ENCODE measurements at places on chromosomes 13 and 19. TPM values are rescaled to one million over a fixed set of nuclear protein-coding genes. Genes with fewer than 3 reads are reported as not detected.
A peak's percentile ranks its signal among the peaks of the same experiment; 100 is the strongest.

Gene FCER2
- total RNA-seq: 0.20 TPM

Gene ZNF382
- total RNA-seq: not detected

- H3K36me3 ChIP-seq: no peaks in the 10 kb centered on the region
- H3K27me3 ChIP-seq: no peaks in the 10 kb centered on the region
- no peak overlapping the region for H3K27ac ChIP-seq
- no peak for DNase-seq
- no peaks in the 10 kb centered on the region for H3K4me1 ChIP-seq
- no peak overlapping the region for H3K4me3 ChIP-seq
These were observed 748.2 kb upstream of the SLITRK5 start for GRCh38 chr13:86922936-86923335.

DNA sequence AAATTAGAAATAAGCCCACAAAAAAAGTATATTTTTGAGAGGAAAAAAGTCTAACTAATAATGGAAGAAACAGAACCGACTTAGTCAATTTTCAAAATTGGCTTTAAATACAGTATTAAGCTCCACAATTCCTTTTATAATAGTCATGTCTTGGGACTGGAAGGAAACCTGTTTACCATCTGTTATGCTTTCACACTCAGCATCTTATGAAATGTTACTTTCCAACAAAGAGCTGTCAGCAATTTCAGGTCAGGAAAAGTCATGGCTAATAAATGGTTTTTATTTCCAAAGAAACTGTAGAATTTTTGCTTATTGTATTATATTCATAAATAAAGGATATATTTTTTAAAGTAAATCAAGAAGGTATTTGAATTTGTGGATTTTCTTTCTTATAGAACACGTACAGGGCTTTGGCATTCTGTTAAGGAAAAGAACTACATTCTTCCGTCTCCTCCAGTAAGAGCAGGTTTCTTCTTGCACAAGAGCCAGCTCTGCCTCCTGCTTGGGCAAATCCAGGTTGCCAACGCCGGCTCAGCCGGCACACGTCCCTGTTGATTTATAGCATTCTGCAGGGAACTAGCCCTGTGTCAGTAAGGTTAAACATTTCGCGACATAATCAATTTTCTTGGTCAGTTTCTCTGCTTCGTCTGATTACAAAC, 52.9 kb upstream of the GPR12 start:
- H3K27ac ChIP-seq: no peak overlapping the region
- no peaks in the 10 kb centered on the region for H3K36me3 ChIP-seq
- DNase-seq: no peak
- peaks cover 81% of the 10 kb centered on the region for H3K27me3 ChIP-seq
- no peak overlapping the region for H3K4me3 ChIP-seq

GRCh38 chr19:5711713-5712161, 8.2 kb downstream of the LONP1 start:
- H3K4me3 ChIP-seq: no peak overlapping the region
- no peak for DNase-seq
- no peaks in the 10 kb centered on the region for H3K27me3 ChIP-seq
- no peak overlapping the region for H3K27ac ChIP-seq
- no peaks in the 10 kb centered on the region for H3K4me1 ChIP-seq

DNA sequence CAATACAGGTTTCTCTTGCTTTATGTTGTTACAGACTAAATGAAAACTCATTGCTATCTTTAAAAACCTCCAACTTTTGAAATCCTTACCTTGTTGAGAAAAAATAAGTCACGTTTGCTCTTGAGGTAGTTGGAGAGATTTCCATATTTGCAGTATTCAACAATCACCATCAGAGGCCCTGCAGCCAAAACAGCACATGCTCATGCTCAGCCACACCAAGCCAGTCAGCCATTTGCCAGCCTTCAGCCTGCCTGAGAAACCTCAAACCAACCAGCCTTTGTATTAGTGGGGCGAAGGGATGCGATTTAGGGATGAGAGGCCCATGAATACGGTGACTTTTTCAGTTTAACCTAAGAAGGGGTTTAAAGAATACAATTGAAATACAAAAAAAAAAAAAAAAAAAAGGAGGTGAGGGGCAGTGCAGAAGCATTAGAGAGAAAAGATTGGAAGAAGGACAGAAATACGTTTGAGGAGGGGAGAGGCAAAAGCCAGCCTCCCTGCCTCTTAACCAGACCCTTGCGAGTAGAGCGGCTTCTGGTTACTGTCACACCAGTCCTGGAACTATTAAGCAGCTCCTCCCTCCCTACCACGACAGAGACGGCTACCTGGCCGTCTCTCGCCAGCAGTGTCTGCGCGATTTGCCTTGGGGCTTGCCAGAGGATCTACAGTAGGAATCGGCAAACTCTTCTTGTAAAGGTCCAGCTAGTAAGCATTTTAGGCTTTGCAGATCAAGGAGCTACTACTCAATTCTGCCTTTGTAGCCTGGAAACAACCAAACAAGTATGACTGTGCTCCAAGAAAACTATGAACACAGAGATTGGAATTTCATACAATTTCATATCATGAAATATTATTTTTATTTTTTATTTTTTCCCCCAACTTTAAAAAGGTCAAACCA, 167.3 kb downstream of the FLT1 start:
- no peaks in the 10 kb centered on the region for H3K36me3 ChIP-seq
- no peak for DNase-seq
- no peaks in the 10 kb centered on the region for H3K27me3 ChIP-seq
- H3K4me3 ChIP-seq: no peak overlapping the region
- H3K4me1 ChIP-seq: no peaks in the 10 kb centered on the region

GRCh38 chr19:53865918-53866864, 1.5 kb upstream of the MYADM start:
- H3K27me3 ChIP-seq: no peaks in the 10 kb centered on the region
- H3K27ac ChIP-seq: peak overlapping the region; percentile 77
- H3K4me3 ChIP-seq: peak overlapping the region; percentile 78
- H3K4me1 ChIP-seq: peaks cover 47% of the 10 kb centered on the region
- H3K36me3 ChIP-seq: peaks cover 5% of the 10 kb centered on the region

DNA sequence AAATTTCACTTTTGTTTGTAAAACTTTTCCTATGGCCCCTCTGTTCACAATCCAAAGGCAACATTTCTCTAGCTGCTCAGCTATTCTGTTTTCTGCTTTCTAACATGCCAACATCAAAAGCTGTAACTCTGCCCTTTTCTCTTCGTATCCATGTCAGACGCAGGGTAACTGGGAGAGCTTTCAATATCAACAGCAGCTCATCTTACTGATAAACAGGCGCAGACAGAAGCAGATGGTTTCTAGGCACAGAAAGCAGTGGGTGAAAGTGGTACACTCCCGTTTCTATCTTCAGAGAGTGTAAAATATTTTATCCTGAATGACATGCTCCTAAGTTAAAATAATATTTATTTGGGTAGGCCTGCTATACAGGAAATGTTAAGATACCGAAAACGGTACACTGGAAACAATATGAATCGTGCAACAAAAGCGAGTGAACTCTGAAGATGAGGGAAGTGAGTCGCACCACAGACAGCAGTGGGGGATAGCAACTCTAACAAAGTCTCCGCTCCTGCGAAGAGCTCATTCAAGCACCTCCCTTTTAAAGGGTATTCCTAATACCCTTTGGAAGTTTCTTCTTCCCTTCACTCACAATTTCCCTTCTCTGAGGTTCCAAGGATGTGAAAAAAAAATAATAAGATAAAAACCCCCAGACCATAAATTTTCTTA, 798.3 kb downstream of the GPC5 start:
- DNase-seq: no peak
- no peaks in the 10 kb centered on the region for H3K27me3 ChIP-seq
- H3K4me3 ChIP-seq: no peak overlapping the region
- no peaks in the 10 kb centered on the region for H3K4me1 ChIP-seq
- H3K27ac ChIP-seq: no peak overlapping the region

DNA sequence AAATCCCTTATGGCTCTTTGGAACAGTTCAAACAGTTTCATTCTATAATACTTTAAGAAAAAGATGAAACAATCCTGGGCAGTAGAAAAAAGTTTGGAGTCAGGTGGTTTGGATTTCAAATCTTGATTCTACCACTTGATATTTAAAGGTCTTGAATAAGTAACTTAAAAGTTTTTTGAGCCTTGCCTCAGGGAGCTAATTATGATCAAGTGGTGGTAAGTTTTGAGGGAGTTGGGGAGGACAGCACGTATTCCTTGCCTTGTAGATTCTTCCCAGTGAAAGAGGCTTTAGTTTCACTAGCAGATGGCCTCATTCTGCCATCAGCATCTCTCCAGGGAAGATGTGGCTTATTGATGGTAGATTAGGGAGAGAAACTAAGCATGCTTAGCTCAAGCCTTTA, 168.4 kb upstream of the CSNK1A1L start:
- H3K4me3 ChIP-seq: no peak overlapping the region
- no peaks in the 10 kb centered on the region for H3K4me1 ChIP-seq
- no peaks in the 10 kb centered on the region for H3K27me3 ChIP-seq
- no peak for DNase-seq
- no peaks in the 10 kb centered on the region for H3K36me3 ChIP-seq
- H3K27ac ChIP-seq: no peak overlapping the region

- no peak overlapping the region for H3K27ac ChIP-seq
- H3K36me3 ChIP-seq: no peaks in the 10 kb centered on the region
- H3K4me3 ChIP-seq: no peak overlapping the region
- H3K4me1 ChIP-seq: no peaks in the 10 kb centered on the region
- DNase-seq: no peak
These were observed 11.3 kb upstream of the UBL3 start for GRCh38 chr13:29861694-29862110.

All from HCT116 (cell line).